Fibroblast of mammary gland (primary cell): ENCODE measurements at places on chromosomes 3 and 15.

DNA sequence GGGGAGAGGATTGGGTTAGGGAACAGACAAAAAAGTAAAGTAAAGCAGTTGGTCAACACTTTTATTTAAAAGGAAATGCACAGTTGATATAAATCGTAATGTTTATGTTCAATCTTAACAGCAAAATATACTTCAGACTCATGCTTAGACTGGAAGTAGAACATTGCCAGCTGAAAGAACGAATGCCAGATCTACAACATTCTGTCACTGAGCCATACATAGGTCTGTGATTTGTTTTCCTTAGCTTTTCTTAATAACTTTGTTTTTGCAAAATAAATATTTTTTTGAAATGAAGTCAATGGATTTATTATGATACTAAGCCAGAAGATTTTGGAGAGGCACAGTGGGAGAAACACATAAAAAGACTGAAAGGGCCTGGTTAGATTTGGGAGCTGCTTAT lies 62.0 kb downstream of the LEKR1 start:
- DNase-seq: no peak

GRCh38 chr3:128768471-128768870 lies 42.5 kb downstream of the RAB7A start:
- DNase-seq: no peak

DNA sequence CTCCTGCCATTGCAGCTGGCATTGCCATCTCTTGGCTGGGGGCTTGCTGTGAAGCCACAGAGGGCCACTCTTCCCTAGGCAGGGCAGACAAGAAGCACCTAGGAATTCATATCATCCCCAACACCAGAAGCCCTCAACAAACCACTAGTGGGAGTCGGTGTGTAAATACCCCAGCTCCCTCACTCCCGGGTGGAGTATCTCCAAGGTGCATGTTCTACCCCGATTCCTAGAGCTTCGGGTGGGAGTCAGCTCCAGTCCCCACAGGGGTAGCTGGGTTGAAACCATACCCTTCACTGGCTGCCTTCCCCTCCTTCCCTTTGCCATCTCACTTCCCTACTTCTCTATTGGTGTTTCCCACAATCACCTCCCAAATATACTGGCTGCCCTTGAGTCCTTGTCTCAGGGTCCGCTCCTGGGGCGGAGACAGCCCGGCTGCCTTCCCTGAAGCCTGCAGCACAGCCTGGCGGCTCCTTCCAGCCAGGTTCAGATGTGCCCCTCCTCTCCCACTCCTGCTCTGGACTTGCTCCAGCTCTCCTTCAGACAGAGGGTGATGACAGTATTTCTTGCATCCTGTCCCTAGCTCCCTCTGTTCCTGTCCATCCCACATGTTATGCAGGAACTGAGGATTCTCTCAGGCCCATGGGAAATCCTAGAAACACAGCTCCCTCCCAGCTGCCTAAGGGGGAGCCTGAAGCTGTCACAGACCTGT lies 33.3 kb downstream of the FAM3D start:
- no peak for DNase-seq

DNA sequence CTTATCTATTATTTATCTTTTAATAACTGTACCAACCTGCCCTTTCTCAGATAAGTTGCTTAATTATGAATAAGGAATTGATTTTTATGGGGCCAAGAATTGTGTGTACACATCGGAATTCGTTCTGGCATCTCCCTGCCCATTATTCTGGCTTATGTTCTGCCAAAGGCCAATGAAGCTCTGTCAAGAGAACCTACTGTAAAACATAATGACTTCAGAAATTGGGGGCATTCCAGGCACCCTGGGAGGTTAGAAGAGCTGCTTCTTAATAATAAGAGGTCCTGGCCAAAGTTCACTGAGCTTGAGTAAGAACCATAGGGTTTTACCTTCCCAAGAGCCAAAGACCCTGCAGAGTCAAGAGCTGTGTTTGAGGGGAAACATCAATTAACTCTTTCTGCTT lies 261.7 kb downstream of the SLC9A9 start:
- peak; percentile 78 for DNase-seq

DNA sequence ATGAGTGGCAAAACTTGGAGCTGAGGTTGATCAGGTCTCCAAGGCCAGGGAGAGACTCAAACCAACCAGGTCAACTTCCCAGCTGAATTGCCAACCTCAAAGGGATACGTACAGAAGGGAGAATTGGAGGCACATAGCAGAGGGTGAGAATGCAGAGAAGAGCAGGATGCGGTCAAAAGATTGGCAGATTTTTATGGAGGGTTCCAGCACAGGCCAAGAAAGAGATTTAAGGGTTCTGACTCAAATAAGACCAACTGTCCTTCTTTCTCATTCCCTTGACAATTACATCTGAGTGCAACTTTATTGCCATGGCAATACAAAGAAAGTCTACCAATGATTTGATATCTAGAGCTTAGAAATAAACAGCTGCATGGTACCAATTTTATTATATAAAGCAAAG lies 33.2 kb downstream of the SCG5 start:
- DNase-seq: no peak

- no peak for DNase-seq
These were observed 60.3 kb upstream of the SIAH2 start for GRCh38 chr3:150823277-150823676.

DNA sequence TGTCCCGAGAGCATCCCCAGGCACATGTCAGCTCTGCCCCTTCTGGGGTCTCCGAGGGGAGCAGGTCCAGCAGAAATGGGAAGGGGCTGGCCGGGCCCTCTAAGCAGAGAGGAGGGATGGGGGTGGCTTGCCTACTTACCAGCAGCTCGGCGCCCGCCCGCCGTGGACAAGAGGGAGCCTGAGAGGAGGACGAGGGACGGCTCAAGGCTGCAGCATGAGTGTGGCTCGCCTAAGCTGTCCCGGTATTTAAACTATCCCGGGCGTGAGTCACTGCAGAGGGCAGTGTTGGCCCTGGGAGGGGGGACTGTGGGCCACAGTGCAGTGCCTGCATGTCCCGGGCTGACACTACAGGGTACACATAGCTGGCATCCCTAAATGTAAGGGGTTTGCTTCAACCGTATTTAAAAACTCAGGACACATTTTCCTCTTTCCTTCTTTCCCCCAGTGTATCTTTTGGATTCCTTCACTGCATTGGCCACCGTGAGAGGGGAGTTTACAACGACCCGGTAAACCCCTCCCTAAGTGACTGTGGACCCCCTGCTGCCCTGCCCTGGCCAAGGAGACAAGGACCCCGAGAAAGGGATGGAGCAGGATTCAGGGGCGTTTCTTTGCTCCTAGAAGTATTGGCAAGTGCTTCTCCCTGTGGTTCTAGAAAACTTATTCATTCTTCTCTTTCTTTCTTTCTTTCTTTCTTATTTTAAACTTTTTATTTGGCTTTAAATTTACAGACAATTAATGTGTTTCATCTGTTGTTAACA lies at the start of gene LRRC15:
LRRC15 (minus strand) TSS at position 222 of the 758 bp plus-strand sequence. CDS start 8,700 bp downstream, outside the sequence.
- DNase-seq: peak; percentile 39

DNA sequence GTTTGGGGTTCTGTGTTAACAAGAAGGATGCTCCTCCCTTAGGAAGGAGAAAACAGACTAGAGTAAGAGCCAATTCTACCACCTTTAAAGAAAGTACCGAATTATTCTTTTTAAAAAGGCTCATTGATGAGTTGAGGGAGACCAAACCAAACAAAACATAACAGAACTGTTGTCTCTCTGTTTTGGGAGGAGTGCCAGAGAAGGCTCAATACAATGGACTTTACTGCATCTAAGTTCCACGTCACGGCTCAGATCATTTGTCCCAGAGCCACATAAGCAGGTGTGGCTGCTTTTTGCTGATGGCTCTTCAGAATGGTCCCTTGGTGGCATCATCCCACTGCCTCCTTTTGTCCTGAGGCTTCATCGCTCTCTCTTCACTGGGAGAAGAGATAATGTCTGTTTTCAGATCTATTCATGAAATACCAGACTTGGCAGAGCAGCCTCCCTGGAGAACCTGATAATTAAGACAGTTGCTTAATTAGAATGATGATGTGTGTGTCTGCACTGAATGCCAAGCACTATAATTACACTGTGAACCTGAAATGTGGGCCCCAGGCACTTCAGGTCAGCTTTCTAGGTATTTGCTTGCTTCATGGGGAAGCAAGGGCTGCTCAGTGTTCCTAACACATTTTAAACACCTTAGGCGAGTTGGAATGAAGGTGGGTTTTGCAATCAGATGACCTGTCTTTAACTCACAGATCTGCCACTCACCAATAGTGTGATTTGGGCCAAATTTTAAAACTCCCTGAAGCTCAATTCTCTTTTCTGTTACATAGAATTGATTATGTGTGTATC lies 335.2 kb upstream of the MCTP2 start:
- no peak for DNase-seq

DNA sequence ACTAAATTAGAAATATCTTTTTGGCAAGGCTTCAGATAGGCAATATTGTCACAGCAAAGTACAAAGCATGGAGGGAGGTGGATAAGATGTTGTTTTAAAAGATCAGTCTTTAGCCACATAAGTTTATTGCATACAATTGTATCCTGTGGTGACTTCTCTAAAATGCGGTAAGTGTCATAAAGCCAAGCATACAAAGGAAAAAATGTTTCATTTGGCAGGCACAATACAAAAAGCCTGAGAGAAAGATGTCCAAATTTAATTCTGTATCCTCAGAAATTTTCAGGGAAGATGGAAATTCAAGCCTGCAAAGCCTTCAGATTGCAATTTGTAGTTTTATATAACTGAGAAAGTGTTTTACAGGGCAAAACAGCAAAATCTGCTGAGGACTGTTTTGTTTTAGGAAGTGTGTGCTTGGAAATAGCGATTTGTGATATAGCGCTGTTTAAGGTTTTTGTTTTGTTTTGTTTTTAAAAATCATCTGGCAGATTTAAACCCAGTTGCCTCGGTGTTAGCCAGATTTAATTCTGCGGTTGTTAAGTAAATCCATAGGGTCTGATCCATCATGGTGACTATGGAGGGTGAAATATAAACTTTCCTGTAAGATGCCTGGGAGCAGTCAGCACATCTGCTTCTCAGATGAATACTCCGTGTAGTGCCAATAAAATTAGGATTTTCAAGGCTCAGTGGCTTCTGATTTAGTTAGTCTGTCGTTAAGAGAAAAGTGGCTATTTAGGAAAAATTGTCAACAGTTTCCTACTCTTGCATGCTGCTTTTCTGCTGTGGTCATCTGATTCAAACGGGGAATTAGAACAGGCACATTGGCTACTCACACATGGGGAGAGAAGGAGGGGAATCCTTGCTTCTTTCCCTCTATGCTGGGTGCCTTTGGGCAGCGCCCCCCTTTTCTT lies 8.0 kb downstream of the KAT2B start:
- peak; percentile 56 for DNase-seq
